ENCODE measurements at places on chromosomes 6 and 20.

DNA sequence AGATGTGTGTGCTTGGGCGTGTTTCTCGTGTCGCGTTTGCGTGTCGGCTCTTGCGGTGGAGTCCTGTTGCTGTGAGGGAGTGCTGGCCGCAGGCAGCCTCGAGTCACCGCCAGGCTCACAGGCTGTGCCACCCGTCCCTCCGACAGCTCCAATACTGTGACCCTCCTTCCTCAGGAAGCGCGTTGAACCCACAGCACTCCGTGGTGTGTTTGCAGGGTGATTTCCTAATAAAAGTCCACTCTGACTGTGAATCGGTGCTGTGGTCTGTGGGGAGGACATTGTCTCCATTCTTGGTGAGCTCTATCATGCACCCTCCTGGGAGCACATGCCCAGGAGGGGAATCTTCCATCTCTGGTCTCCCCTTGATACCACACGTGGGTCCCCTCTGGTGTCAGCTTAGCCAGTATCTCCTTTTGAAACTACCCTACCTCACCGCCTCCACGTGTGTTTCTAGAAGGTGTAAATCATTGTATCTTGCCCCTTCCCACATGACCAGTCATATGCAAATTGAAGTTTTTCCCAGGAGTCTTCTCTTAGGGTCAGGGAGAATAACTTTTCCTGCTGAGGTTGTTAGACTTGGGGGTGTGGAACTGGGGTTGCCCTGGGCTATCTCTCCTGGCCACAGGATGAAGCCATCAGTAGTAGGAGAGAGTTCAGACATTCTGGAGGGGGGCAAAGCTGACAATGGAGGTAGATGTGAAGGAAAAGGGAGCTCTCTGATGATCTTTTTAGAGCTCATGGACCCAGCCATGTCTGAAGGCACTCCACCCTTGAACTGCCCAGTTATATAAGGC, 13.3 kb upstream of the PCMTD2 start:
- no peak for DNase-seq

DNA sequence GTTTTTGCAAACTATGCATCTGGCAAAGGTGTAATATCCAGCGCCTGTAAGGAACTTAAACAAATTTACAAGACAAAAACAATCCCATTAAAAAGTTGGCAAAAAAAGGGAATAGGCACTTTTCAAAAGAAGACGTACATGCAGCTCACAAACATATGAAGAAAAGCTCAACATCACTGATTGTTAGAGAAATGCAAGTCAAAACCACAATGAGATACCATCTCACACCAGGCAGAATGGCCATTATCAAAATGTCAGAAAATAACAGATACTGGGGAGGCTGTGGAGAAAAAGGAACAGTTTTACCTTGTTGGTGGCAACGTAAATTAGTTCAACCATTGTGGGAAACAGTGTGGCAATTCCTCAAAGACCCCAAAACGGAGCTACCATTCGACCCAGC, 54.2 kb downstream of the TSBP1 start:
- no peak for DNase-seq

GRCh38 chr20:44494266-44494665, 18.6 kb downstream of the TTPAL start:
- DNase-seq: no peak

DNA sequence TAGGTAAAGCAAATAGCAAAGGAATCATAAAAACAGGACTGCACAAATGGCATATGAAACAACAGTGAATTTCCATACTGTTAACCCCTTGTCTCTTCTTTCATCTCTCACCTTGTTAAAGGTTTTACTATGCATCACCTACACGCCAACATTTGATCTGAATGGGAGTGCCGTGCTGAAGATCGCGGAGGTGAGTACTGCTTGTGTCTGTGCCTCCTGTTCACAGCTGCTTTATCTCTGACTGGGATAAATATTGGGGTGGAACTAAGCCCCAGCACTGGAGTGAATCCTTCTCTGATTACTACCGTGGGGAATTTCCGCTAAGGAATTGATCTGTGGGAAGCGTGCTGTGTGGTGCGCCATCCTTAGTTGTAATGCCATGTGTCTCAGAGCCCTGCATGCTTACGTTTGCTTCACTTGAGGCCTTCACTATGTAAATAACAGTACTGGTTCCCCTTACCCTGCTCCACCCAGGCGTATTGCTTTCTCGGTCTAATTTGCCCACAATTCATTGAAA, 11.4 kb upstream of the PBOV1 start:
- no peak for DNase-seq

DNA sequence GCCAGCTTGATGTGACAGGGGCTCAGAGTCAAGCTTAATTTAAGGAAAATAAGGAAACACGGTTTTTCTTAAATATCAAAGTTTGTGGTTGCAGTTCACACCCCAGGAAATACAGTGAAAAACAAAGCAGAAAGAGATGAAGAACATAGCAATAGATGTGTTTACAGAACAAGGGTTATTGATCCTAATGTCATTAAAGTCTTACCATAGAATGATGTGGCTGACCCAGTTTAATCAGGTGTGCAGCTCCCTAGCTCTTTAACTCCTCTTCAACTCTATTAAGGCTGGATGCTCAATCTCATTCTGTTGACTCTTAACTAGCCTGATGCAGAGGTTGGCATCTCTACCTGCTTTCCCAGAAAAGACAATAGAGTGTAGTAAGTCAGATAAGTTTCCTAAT, 7.5 kb upstream of the GTF3C6 start:
- DNase-seq: no peak

- no peak for DNase-seq
Observed at GRCh38 chr20:57680934-57681914, 28.6 kb downstream of the PMEPA1 start.

DNA sequence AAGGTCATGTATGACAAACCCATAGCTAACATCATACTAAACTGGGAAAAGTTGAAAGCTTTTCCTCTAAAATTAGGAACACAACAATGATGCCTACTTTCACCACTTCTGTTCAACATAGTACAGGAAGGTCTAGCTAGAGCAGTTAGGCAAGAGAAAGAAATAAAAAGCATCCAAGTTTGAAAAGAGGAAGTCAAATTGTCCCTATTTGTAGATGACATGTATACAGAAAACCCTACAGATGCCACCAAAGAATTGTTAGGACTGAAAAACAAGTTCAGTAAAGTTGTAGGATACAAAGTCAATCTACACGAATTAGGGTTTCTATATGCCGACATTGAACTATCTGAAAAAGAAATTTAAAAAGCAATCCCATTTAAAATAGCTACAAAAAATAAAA, 89.4 kb upstream of the GLP1R start:
- DNase-seq: no peak

- no peak for DNase-seq
Observed at GRCh38 chr20:20338133-20338730, 29.7 kb upstream of the INSM1 start.

DNA sequence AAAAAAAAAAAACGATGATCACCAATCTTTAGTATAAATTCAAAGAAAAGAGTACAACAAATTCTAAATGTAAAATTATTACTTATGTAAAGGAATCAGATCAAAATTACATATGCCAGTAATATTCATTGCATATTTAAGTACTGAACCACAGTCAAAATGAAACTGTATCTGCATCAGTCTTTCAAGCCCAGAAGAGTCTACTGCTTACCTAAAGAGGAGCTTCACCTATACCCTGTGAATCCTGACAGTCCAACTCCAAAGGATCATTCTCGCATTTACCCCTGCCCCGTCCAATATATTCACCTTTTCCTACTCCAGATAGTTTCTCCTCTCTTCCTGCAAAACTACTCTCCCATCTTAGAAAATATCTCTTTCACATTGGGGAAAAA, 9.2 kb downstream of the ATG5 start:
- DNase-seq: no peak

GRCh38 chr6:167570460-167571400, 245.8 kb downstream of the TTLL2 start:
- no peak for DNase-seq

GRCh38 chr6:116208056-116208785, 45.7 kb downstream of the TSPYL4 start:
- no peak for DNase-seq

DNA sequence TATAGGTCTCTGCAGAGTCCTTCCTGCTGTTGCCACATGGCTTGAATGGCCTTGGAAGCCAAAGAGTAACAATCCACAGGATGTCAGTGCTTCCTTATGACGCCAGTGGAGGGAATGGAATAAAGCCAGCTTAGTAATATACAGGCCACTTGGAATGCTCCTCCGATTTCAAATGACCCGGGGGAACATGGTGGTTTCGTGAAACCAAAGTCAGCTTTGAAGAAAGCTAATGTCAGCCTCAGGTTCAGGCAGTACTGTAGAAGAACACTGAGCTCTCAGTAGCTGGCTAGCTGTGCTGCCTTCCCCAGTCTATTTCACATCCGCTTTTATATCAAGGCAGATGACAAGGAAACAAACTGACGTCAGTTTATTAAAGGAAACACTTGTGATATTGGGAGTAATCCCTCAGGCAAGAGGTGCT, 189.1 kb downstream of the DTNBP1 start:
- no peak for DNase-seq

DNA sequence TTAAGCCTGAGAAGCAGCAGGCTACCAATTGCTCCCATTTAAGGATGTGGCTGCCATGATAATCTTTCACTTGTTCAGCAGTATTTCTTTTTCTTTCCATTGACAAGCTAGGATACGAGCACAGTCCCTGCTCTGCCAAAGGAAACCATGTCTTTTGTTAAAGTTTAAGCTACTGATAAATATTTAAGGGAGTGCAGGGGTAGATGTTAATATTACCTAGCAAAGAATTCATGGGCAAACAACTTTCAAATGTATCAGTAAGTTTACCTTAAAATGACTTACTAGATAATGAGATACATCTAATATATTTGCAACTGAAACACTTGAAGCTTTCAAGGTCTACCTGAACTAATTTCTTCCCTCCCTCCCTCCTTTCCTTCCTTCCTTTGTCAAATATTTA, 77.3 kb downstream of the OPN5 start:
- no peak for DNase-seq

- DNase-seq: no peak
Observed at GRCh38 chr20:51939259-51939585, 136.9 kb upstream of the SALL4 start.

DNA sequence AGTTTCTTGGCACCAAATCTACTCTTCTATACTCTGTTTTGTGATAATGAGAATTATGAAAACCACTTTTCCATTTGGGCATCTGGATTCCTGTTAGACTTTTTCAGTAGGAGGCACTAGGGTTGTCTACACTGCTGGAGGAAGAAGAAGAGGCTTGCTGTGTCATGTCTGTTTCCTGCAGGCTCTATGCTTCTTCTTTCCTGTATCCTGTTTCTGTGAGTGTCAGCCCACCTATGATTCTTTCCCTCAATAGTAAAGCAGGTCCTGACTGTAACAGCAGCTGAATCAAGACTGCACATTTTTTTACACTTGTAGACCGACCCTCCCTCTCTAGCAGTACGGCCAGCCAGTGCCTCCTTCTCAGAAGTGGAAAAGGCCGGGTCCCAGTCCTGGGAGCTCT, 603.9 kb downstream of the HDGFL1 start:
- no peak for DNase-seq

GRCh38 chr20:45341939-45342854, 6.0 kb downstream of the SDC4 start:
- peak; percentile 46 for DNase-seq

DNA sequence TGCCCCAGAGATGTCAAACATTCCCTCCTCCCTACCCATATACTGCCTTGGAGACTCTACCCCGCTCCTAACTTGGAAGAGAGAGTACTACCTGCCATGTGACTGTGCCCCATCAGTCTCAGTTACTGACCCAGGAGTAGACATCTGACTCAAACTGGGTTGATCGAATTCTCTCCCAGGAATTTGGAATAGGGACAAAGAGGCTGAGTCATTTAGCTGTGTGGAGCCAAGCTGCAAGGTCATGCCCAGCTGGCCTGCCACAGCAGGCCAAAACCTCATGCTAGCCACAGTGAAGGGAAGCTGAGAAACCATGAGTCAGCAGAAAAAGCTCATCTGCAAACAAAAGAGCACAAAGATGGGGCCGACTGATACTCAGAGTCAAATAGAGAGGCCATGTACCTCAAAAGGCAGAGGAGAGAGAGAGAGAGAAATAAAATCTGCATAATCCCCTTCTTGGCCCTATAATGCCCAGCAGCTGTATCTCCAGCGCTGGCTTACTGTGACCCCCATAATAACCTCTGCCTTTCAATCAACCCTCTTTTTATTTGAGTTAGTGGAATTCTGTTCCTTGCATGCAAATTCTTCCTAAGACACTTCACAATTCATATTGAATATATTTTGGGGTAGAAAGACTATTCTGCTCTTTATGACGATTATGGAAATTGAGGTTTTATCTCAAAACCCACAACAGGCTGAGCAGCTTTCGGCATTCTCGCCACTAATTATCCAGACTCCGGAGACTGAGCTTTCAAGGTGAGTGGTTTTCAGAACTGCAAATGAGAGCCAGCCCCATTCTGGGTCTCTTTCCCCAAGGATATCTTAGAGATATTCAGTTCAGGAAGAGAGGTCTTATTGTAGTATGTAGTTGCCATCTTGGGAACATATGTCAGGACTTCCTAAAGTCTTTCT, 21.4 kb upstream of the AKIRIN2 start:
- DNase-seq: peak; percentile 33

DNA sequence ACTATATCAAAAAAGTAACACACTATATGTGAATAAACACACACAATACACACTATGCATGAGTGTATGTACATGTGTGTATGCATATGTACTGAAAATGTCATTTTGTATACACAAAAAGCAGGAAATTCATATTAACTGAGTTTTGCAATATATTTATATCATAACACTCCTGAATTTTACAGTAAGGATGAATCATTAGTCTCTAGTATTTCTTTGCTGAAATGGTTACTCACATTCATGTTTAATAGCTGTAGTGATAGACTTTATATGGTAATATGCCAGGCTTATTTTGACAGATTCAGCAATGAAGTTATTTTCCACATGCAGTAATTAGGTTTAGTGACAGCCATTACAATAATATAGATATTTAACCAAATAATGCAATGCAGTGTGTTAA, 1216.2 kb upstream of the CITED2 start:
- no peak for DNase-seq

DNA sequence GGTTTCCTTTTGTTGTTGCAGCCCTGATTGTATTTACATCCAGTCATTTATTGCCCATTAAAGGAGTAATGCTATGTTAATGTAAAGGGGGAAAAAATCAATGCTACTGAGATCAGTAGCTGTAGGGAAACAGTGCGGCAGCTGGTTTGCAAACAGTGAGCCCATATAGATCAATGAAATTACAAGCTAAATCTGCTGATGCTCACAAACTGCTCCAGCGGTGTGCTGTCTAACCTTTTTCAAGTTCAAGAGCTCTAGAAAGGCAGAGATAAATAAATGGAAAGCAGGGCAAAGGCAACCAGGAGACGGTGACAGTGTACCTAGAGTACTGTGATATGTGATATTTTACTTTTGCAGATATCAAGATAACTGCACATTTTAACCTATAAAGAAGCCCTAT, 449.0 kb upstream of the MMS22L start:
- no peak for DNase-seq

Data from hypothalamus (tissue), 51 donors.